Aorta (tissue), 5 donors: ENCODE measurements at places on chromosomes 2 and 18. TPM values are rescaled to one million over a fixed set of nuclear protein-coding genes. Genes with fewer than 3 reads are reported as not detected.

MYO5B gene
- 1.2 TPM for total RNA-seq

FBLN7 gene
- 6.1 TPM for total RNA-seq

DNA sequence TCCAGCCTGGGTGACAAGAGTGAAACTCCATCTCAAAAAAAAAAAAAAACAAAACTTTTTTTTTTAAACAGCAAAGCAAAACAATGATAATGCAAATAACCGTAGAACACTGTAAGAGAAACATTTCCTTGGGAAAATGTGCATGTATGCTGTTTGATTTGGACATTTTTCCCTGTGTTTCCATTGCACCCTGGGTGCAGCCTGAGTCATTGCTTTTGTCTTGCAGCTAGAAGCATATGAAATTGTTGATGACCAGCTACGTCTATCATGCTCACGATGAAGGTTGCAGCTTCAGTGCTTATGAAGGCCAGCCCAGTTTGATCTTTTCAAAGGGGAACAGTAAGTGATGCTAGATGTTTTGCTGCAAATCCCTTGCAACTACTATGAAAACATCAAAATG lies 41.5 kb downstream of the MOGAT1 start:
- DNase-seq: no peak

DNA sequence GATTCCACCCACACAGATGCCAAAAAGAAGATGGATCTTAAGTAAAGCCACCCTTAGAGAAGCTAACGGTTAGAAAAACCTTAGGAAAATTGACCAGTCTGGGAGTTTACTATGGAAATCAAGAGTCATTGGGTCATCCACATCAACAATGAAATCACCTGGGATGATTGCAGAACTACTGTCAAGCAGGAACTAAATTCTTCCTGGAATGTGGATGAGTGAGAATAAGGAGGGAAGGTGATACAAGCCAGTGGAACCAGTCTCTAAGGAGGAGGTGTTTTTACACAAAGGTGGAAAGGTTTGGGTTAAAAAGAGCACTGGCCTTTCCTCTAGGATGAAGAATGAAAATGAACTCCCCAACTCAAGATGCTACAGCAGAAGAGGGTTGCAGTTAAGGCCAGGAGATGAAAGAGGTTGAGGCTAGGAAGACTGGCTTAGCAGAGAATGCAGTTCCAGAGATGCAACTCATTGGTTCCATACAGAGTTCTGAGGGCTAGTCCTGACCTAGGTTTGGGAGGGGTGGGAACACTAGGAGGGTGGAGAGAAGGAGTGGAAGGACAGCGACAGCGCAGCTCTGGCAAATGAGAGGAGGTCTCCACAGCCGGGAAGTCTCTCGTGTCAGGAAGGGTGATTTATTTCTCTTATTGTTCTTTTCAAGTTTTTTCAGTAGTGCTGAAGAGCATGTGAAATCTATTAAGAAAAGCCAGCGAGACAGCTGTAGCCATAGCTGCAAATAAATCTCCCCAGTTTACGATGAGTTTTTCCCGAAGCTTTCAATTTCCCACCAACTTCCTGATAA lies 27.7 kb upstream of the KDM3A start:
- no peak for DNase-seq

GRCh38 chr18:78406743-78407465 lies 572.7 kb upstream of the SALL3 start:
- no peak for DNase-seq

DNA sequence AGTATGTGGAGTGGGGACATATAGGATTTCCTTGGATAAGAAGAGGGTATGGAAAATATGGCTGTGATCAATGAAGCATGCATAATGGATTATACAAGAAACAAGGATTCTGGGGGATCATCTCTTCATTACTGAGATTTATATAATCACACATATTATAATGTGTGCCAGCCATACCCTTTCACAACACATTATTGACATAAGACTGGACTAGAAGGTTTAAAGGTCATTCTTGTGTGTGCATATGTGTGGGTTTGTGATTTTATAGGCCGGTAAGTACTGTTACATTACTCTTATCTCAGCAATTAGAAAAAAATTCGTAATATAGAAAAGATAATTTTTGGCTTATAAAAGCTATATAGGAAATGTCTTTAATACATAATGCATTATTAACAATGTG lies 62.2 kb upstream of the DCC start:
- no peak for DNase-seq

DNA sequence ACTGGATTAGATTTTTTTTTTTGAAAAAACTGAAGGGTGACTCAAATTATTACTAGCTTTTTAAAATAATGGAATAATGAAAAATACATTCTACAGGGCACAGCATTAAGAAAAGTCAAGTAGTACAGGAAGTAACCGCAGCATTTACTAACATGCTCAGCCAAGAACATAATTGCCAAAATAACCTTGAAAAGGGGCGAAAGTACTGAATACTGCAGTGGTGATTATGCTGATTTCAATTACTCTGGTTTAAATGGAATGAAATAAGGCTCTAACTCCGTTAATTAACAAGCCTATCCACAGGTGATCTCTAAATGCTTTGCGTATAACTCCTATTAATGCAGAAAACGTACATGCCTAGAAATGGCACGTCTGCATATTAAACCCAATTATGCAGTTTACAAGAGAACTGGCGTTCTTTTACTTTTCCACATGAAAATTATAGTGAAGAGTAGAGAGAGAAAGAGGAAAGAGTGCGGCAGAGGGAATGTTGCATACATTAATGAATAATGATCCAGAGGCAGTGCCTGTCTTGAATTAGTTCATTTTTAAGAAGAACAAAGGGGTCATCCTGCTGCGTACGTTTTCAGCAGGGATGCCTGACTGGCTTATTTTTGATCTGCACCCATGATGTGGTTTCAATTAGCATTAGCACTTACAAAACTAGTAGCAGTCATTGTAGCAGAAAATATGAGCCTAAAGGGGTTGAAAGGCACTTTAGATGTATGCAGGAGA lies 612.4 kb downstream of the NYAP2 start:
- DNase-seq: no peak
